ENCODE measurements at places on chromosomes 3 and 15.

- DNase-seq: no peak
Measured at GRCh38 chr3:27596334-27596841, 112.2 kb upstream of the SLC4A7 start.

GRCh38 chr3:84978843-84979242, 20.1 kb downstream of the CADM2 start:
- DNase-seq: no peak

DNA sequence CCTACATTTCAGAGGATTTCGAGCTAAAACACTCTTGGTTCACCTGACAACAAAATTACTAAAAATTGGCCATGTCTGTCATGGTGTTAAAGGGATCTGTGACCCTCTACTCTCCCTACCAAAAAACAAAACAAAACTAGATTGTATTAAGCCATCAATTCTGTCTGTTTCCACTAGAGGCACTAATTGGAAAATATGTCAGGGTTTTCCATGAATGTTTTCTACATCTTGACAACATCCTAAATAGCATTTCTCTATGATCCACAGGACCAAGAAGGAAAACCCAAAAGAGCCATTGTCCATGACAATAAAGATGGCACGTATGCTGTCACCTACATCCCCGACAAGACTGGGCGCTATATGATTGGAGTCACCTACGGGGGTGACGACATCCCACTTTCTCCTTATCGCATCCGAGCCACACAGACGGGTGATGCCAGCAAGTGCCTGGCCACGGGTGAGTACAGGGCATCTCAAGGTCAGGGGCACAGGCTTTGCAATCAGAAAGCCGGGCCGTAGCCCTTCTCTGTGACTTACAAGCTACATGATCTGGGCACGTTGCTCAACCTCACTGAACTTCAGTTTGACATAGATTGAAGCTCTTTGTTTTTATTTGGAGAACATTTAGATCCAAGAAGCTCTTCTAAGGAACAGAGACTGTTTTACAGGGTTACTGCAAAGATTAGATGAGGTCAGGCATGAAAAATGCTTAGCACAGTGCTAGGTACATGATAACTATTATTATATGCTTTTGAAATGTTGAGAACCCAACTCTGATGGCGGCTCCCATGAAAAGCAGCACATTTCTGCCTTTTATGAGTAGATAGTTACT, 74.8 kb downstream of the DNASE1L3 start:
- DNase-seq: no peak

- no peak for DNase-seq
Measured at GRCh38 chr3:117399311-117400078, 689.9 kb downstream of the TUSC7 start.

DNA sequence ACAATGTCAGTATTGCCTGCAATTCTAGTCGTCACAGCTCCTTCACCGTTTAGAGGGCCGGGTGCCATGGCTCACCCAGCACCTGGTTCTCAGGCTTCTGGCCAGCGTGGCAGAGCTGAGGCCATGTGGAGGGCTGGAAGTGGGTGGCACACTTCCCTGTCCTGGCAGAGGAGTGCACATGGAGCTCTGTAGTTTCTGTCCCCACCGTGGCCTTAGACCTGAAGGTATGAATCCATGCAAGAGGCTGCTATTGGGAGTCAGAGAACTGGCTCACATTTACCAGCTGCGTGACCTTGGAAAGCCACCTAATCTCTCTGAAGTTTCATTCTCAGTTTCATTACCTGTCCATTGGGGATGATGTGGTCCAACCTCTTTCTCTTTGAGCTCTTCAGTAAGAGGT, 22.2 kb downstream of the EPHB1 start:
- no peak for DNase-seq

DNA sequence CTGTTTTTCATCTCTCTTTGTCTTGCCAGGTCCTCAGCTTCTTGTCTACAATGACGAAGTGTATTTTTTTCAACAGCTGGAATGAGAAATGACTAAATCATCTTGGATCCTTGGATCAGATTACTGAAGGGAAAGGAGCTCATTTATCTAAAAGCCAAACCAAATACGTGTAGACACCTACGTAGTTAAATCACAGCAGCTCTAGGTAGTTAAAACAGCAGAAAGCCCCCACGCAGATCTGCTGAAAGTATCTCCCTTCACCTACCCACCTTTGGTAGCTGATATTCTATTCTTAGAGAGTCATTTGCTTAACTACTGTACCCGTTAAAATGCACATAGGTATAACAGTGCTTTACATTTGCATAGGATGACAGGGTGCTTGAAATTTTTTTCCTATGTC, 105.5 kb upstream of the WNT5A start:
- no peak for DNase-seq

DNA sequence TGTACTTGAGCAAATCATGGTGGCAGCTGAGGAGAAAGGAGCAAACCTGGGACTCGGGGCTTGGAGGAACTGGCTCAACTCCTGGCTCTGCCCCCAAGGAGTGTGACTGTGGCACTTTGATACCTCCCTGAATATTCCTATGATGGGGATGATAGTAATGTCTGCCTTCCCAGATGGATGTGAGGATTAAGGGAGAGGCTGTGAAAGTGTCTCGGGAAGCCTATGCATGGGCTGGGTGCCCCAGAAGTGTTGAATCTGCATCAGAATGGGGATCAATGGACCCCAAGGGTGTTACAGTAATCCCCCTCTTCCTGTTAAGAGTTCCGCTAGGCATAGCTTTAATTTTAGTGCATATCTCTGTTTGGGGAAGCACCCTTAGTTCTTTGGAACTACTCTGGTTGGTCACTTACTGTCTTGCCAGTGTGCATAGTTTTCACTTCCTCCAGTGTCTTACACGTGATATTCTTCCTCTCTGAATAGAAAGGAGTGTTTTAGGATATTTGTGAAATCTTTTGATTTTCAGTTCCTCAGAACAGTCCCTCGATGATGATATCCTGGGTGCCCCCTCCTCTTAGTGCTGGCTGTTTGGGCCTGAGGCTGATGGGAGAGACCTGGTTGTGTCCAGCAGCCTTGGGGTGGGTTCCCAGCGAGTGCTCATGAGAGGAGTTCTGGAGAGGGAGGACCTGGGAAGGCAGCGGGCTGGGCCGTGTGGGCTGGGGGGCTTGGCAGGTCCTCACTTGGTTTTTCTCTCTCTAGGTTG, 97.5 kb downstream of the CHDH start:
- no peak for DNase-seq

DNA sequence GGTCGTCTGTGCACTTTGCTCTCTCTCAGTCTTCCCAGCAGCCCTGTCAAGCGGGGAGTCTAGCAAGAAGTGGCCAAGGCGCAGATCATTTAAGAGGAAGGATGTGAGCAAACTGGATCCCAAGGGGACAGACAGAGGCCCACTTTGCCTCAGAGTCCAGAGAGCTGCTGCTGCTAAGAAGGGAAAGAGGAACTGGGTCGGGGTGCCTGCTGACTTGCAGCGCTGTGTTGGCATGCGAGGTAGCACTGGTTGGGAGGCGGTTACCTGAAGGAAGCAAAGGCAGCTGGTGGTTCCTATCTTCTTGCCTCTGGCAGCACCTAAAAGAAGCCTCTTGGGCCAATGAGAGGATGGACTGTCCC, 28.1 kb downstream of the SMAD3 start:
- no peak for DNase-seq

DNA sequence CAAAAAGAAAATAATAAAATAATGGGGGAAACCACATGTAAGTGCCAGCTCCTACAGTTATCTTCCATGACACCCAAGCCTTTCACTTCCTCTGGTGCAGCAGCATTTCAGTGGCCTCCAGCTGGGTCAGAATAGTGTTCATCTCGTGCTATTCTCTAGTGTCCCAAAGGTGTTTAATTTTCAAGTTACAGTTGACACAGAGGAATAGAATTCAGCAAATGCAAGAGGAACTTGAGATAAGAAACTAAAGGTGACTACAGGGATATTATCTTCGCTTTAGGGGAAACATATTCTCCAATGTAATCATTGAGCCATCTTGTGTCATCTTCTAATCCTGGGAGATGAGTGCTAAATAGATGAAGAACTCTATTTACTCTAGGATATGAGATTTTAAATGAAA, 212.8 kb downstream of the EPHA3 start:
- DNase-seq: no peak

DNA sequence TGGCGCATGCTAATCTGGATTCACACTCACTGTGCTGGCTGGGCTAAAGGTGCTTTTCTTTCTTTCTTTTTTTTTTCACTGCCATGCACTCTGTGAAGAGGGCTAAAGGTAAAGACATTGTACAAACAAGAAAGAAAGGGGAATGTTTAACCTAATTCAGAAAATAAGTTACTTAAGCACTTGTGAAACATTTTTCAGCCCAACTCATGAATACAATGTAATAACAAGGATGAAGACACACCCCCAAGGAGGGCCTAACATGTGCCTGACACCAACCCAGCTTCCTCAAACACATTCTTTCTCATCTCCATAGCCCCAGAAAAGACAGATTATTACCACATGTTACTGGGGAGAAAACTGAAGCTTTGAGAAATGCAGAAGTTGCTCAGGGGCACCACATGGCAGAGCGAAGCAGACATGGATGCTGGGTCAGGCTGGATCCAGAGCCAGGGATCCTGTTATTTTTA, 5.7 kb downstream of the STIMATE start:
- no peak for DNase-seq

- DNase-seq: no peak
Measured at GRCh38 chr15:100114100-100114499, 227.7 kb downstream of the ADAMTS17 start.

- peak; percentile 84 for DNase-seq
Measured at GRCh38 chr3:39146611-39147591, 6.5 kb downstream of the CSRNP1 start.

- peak; percentile 80 for DNase-seq
Measured at GRCh38 chr3:195106418-195106906, 164.5 kb downstream of the XXYLT1 start.

GRCh38 chr15:68502398-68502901, 70.5 kb upstream of the ITGA11 start:
- no peak for DNase-seq

GRCh38 chr15:91942720-91943394, 89.3 kb downstream of the SLCO3A1 start:
- no peak for DNase-seq

GRCh38 chr3:48797626-48798025, 50.0 kb downstream of the PRKAR2A start:
- DNase-seq: no peak

DNA sequence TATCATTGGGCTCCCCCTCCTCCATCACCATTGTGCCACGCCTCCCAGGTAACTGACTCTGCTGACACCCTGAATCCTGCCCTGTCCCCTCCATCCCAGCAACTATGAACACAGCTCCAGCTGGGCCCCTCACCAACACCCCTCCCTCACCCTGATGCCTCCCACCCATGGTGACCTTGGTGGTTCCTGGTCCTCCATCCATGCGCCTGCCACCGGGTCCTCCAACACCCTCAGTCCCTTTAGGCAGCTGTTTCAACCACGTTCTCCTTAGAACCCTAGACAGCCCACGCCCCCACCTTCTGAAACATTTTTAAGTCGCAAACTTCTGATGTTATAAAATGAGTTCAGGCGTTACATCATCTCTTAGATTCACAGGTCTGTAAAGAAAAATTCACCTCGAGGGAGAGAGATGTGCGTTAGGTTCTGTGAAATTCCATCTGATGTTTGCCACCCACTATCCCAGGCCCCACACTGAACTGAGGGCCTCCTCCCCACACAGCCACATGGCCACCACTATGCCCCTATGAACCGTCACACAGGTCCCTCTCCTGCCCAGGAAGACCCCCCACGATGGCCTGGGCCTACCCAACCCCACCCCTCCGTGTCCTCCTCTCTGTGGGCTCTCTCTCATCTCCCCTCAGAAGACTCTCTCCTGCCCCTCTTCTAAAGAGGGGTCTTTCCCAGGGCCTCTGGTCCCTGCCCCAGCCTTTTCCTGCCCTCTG, 29.8 kb downstream of the PCSK6 start:
- DNase-seq: no peak

DNA sequence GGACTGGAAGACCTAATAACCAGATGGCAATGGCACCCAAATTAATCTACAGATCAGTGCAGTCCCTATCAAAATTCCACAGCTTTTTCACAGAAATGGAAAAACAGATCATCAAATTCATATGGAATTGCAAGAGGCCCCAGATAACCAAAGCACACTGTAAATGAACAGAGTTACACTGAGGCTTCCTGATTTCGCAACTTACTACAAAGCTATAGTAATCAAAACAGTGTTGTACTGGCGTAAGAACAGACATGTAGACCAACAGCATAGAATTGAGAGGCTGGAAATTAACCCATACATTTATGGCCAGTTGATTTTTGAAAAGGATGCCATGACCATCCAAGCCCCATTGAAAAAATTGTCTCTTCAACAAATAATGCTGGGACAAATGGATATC, 16.2 kb downstream of the XPC start:
- no peak for DNase-seq

DNA sequence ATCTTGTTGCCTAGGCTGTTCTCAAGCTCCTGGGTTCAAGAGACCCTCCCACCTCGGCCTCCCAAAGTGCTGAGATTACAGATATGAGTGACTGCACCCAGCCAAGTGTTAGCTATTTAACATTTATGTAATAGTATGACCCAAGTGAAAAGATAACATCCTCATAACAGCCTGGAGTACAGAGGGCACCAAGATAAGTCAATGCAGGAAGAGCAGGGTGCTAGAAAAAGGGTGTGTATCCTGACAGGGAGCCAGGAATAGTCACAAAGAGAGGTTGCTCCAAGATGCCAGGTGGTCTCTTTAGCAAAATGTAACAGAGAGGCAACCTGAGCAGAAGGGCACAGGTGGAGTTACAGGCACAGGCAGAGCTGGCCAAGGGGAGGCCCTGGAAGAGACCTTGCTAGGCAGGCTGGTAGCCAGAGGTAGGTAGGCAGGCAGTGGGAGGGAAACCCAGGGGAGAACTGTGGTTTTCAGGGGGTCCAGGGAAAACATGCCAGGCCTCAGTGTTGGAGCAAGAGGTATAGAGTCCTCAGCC, 277.4 kb downstream of the ERC2 start:
- no peak for DNase-seq

- DNase-seq: peak; percentile 34
Measured at GRCh38 chr3:37922721-37923568, 61.3 kb downstream of the CTDSPL start.

DNA sequence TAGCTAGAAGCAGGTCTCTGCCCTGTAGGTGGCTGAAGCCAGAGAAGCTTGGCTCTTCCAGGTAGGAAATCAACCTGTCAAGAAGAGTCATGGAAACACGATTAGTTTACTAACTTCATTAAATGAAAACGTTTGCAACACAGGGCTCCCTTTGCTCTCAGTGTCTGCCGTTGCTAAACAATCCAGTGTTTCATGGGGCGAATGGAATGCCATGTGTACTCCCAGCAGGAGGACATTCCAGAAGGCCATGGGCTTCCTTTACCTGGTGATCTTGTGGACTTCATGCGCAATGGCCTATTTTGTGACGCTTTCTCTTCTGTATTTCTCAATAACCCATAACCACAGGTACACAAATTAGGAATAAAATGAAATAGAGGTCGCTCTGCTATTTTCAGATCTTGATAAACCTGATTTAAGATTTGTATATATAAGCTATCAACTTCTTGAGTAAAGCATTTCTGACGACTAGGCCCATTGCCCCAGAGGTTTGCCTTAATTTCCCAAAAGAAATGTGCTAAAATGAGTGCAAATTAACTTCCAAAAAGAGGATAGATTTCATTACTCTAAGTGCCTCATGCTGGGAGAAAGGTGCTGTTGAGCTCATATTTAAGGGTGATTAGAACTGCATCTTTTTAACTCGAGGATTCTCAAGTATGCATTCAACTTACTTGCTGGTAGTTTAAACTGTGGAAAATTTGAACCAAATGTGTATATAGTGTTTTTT, 171.0 kb downstream of the EPHA3 start:
- DNase-seq: no peak

GRCh38 chr3:166957121-166957520, 423.0 kb downstream of the ZBBX start:
- no peak for DNase-seq

- DNase-seq: no peak
Measured at GRCh38 chr15:87357637-87358313, 898.8 kb downstream of the NTRK3 start.

Data from H54 (cell line).